ENCODE measurements at places on chromosomes 13 and 19.
A peak's percentile ranks its signal among the peaks of the same experiment; 100 is the strongest.

- no peak for DNase-seq
Observed at GRCh38 chr13:33183431-33184111, 102.0 kb downstream of the STARD13 start.

DNA sequence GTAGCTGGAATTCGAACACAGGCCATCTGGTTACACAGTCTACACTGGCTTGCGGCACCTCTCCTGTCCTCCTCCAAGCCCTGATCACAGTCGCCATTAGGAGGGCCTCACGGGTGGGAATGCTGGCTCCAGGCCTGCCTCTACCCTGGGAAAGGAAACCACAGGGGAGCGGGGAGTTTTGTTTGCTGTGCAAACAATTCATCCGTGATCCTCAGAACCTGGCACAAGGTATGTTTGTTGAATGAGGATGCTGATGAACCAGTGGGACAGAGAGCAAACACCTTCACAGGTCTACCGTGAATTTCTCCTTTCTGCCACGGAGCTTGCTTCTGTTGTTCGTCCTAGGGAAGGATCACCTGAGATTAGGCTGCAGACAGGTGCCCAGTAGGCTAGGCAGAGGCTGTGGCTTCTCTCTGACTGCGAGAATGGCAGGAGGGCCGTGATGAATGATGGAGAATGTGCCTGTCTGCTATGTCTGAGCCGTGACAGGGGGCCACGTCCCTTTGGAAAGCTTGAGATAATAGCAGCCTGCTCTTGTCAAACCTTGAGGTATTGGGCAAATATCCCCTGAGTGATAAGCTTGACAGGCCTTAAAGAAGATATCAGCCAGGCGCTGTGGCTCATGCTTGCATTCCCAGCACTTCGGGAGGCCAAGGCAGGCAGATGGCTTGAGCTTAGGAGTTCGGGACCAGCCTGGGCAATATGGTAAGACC, 36.7 kb downstream of the PIN1 start:
- DNase-seq = no peak

GRCh38 chr13:27631156-27631555, 9.5 kb downstream of the POLR1D start:
- DNase-seq = no peak

- no peak for DNase-seq
Observed at GRCh38 chr13:110149036-110149435, 157.9 kb downstream of the COL4A1 start.

DNA sequence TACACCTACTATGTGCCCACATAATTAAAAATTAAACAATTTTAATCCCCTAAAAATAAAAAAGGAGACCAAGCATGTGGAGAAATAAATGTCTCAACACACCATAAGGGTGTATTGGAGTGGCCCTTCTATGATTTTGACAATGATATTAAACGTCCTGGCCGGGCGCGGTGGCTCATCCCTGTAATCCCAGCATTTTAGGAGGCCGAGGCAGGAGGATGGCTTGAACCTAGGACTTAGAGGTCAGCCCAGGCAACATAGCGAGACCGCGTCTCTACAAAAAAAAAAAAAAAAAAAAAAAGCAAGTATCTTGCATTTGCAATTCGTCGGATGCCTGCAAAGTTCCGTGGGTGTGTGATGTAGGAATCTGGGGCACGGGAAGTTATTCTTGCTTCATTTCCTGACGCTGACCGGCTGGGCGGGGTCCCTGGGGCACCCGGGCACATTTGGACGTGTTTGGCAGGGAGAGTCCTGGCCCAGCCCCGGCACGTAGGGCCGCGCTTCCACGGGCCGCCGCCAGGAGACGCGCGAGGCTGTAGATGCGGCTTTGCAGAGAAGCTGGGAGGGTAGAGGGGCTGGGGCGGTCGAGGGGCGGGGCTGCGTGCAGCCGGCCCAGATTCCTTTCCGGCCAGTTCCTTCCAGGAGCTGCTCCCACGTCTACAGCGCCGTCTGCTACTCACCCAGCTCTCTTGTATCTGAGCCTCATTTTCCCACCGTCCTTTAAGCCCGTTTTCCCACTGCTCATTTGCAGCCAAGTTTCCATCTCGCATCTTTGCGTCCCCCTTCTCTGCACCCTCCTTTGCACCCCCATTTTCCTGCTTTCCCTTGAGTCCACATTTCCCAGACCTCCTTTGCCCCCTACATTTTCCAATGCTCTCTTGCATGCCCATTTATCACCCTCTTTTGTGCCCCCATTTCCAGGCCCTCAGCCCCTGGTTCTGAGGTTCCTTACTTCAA, 2.2 kb upstream of the TSPAN16 start:
- peak; percentile 81 for DNase-seq

Data from stimulated activated CD4-positive, alpha-beta T cell treated with anti-CD3 and anti-CD28 coated beads, Interleukin-12 subunit alpha, Interleukin-12 subunit beta, amount 100 ng/mL, for 4 hours (primary cell).